ENCODE measurements at places on chromosomes 7 and 10.
A peak's percentile ranks its signal among the peaks of the same experiment; 100 is the strongest.

DNA sequence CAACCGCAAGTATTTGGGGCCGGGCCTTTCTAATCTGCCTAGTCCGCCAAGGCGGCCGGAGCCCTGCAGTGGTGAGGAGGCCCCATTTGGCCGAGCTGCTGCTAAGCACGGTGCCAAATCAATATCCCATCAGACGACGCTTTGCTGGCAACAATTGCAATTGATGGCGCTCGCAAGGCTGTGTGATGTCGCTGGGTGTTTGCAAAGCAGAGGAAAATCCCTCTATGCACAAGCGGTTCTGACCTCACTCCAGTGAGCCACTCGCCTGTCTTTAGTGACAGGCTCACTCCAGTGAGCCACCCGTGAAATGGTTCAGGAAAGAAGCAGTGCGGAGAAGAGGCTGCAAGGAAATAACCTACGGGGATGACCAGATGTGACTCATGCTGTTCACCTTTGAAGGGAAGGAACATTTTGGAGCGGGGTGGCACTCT, 18.3 kb upstream of the PDE1C start:
- no peaks in the 10 kb centered on the region for H3K4me1 ChIP-seq
- no peak for DNase-seq
- H3K36me3 ChIP-seq = no peaks in the 10 kb centered on the region
- H3K27me3 ChIP-seq = no peaks in the 10 kb centered on the region
- H3K4me3 ChIP-seq = no peak overlapping the region

- DNase-seq = no peak
- no peak overlapping the region for H3K27ac ChIP-seq
- H3K4me1 ChIP-seq = no peaks in the 10 kb centered on the region
- H3K27me3 ChIP-seq = no peaks in the 10 kb centered on the region
- H3K36me3 ChIP-seq = no peaks in the 10 kb centered on the region
These were observed 823.1 kb downstream of the SORCS1 start for GRCh38 chr10:106341356-106341755.

DNA sequence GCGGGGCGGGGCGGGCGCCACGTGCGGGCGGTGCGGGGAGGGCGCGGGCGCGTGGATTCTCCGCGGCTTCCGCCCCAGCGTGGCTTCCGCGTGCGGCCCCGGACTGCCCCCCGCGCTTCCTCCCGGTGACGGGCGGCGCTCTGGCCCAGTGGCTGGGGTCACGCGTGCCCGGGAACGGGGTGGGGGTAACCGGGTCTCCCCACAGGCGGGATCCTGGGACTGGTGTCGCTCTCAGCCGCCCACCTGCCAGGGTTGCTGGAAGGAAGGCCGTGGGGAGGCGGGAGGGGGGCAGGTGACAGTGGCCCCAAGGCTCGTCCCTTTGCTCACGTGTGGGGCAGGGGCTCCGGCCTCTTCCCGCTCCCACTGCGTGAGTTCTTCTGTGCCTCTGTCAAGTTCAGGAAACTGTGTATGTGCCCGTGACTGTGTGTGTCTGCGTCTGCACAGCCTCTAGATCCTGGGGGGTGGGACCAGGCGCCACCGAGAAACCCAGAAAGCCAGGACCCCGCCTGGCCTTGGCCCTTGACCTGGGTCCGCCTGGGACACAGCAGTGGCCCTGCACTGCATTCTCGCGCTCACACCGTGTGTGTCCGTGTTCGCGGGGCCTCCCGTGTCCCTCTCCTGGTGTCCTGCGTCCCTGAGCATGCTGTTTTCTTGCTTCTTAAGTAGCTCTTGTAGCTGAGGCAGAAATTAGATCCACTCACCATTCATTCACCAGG, 919 bp downstream of the MAFK start:
- peak; percentile 26 for DNase-seq
- H3K27ac ChIP-seq = peak overlapping the region; percentile 85
- peaks cover 28% of the 10 kb centered on the region for H3K4me1 ChIP-seq
- peaks cover under 1% of the 10 kb centered on the region for H3K36me3 ChIP-seq
- H3K27me3 ChIP-seq = no peaks in the 10 kb centered on the region
- H3K4me3 ChIP-seq = peak overlapping the region; percentile 60

DNA sequence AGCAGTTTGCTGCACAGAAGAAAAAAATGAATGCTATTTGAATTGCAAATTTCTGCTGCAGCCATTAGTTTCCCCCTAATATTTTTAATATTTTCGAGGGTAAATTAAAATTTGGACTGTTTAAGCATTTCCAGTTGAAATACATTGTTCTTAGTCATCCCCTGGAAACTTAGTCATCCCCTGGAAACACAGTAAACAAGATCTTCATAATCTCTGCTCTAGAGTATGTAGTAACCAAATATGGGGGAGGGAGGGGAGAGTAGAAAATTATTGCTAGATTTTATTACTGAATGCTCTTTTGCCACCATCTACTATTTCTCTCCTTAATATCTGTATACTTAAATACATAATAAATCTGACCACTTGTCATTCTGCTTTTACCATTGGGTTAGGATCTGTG, 1053.3 kb downstream of the SORCS1 start:
- H3K4me3 ChIP-seq = no peak overlapping the region
- no peaks in the 10 kb centered on the region for H3K27me3 ChIP-seq
- H3K4me1 ChIP-seq = no peaks in the 10 kb centered on the region
- H3K27ac ChIP-seq = no peak overlapping the region
- DNase-seq = no peak

Measured in effector memory CD4-positive, alpha-beta T cell (primary cell).